ENCODE measurements at places on chromosomes 6 and 20.

DNA sequence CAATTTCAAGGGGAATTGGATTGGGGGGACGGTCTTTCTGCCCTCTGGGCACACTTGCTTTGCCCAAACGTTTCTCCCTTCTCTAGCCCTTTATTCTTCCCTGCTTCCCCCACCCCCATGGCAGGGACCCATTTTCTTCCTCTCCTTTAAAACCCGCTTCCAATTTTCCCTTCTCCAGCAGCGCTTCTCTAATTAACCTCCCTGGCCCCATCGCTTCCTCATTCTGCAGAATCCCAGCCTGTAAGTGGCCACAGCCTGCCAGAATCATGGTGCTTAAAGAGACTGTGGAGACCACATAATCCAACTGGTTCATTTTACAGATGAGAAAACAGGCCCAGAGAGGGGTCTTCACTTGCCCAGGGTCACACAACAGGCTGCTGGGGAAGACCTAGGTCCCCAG is 61.4 kb downstream of the CPNE5 start:
- peak; percentile 74 for DNase-seq

DNA sequence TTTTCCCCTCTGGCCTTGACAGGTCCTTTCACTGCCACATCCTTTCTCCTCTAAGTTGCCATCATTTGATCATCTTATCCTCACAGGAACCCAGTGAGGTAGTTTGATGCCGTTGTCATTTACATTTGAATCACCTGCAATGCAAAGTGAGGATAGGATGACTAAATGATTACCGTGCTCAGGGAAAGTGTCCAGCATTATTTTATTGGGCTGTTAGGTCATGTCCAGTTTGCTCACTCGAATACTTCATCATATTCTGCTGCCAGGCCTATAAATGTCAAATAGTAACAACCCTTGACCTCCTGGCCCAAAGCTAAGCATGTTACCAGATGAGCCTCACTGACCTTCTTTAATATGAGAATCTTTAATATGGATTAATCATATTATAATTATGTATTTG is 1068.7 kb upstream of the FLRT3 start:
- no peak for DNase-seq

DNA sequence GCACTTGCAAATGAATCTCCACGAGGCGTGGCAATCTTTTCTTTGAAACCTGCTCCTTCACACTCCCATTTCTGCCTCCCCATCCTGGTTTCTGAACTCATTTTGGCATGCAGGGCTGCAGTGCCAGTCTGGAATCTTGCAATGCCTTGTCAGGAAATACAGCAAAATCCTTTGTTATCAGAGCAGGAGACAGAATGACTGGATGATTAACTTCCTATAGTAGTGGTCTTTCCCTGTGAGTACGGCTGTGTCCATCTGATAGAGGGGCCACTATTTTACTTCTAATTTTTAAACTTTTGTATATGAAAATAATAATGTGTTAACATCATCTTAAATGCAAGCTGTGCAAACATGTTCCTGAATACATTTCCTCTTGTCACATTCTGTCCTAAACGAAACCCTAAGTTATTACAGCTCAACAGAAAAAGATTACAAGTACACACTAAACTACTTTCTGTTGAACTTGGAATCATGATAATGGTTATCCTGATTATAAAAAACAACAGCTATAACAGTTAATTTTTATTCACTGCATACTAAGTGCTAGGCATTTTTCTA is 140.2 kb downstream of the KIF13A start:
- no peak for DNase-seq

GRCh38 chr6:149727793-149728498 is 10.0 kb upstream of the LATS1 start:
- no peak for DNase-seq

GRCh38 chr20:62202083-62202395 is 18.0 kb downstream of the HRH3 start:
- DNase-seq = no peak

DNA sequence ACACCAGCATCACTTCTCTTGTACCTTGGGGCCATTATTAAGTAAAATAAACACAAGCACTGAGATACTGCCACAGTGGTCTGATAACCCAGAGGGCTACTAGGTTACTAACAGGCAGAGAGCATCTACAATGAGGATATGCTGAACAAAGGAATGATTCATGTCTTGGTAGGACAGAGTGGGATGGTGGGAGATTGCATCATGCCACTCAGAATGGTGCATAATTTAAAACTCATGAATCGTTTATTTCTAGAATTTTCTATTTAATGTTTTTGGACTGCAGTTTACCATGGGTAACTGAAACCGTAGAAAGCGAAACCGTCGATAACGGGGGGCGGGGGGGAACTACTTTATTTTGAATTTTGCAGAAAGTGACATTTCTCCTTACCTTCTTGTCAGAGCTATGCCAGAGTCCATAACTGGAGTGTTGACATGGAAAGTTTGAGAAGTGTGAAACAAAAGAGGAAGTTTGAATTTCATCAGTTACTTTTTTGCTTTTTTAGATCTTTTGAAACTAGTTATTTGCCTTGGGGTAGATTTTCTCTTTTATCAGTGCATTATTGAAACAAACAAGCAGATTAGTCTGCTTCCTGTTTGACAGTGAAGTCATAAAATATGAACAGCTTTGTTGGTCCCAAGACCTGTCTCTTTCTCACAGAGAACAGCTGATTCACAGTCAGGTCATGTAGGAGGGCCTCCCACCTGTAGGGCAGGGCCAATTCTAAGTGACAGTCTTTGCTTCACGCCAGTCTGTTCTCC is 124.9 kb downstream of the KLHL32 start:
- DNase-seq = no peak

DNA sequence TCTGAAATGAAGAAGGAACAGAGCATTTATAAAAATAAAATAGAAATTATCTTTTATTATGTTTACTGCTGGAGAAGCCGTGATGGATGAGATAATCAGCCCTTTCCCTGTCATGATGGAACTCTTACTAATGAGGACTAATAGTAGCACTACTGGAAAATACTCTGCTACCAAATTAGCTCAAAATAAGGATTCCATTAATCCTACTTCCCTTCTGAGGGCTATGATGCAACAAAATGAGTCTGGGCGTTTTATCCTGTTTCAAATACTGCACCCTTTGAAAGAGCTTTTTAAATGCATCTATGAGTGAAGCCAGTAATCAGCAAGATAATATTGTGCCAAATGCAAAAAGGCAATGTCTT is 59.3 kb upstream of the CARMIL1 start:
- DNase-seq = no peak

DNA sequence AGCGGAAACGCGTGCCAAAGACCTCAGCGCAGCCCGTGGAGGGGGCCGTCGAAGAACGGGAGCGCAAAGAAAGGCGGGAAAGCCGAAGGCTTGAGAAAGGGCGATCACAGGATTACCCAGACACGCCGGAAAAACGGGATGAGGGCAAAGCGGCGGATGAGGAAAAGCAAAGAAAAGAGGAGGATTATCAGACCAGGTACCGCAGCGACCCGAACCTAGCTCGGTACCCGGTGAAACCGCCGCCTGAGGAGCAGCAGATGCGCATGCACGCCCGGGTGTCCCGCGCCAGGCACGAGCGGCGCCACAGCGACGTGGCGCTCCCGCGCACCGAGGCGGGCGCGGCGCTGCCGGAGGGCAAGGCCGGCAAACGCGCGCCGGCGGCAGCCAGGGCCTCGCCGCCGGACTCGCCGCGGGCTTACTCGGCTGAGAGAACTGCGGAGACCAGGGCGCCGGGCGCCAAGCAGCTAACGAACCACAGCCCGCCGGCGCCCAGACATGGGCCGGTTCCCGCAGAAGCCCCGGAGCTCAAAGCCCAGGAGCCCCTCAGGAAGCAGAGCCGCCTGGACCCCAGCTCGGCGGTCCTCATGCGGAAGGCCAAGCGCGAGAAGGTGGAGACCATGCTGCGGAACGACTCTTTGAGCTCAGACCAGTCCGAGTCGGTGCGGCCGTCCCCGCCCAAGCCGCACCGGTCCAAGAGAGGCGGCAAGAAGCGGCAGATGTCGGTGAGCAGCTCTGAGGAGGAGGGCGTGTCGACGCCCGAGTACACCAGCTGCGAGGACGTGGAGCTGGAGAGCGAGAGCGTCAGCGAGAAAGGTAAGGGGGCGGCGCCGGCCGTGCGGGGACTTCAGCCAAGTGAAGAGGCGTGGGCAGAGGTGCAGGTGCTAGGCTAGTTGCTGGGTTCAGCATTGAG is 296.2 kb downstream of the RIMS1 start:
- DNase-seq = peak; percentile 83

DNA sequence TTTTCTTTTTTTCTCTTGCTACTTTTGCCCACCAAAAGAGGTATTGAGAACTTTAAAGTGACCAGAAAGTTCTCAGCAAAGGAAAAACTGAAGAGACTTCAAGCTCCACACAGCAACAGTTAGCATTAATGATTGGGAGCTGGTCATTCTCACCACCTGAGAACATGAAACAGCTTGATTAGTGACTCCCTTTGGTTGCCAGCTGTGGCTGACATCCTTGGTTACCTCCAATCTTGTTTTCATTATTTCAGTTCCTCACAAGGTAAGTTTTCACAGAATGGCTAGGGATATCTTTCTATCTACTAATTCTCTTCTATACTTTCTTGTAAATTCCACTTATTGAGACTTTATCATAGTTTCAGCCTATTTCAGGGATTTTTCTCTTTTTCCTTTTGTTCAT is 427.9 kb downstream of the QKI start:
- DNase-seq = no peak

DNA sequence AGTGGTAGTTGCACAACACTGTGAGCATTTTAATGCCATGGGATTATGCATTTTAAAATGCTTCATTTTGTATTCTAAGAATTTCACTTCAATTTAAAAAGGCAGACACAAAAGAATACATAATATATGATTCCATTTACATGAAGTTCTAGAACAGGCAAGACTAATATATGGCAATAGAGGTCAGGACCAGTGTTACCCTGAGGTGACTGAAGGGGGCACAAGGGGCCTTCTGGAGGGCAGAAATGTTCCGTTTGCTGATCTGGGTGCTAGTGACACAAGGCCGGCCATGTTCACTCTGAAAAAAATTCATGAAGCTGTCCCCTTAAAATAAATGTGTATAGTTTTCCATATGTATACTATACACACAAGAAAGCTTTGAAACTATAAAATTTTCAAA is 28.5 kb downstream of the TASP1 start:
- no peak for DNase-seq

GRCh38 chr6:100379386-100379785 is 85.3 kb downstream of the SIM1 start:
- no peak for DNase-seq

- DNase-seq = peak; percentile 66
Observed at GRCh38 chr20:24096264-24096663, 107.7 kb upstream of the GGTLC1 start.

GRCh38 chr20:40325006-40325568 is 363.9 kb downstream of the MAFB start:
- no peak for DNase-seq

Measured in eye (tissue), 1 donor.